Pancreas (tissue), 10 donors: ENCODE measurements at places on chromosomes 3 and 15. TPM values are rescaled to one million over a fixed set of nuclear protein-coding genes. Genes with fewer than 3 reads are reported as not detected.
A peak's percentile ranks its signal among the peaks of the same experiment; 100 is the strongest.

DNA sequence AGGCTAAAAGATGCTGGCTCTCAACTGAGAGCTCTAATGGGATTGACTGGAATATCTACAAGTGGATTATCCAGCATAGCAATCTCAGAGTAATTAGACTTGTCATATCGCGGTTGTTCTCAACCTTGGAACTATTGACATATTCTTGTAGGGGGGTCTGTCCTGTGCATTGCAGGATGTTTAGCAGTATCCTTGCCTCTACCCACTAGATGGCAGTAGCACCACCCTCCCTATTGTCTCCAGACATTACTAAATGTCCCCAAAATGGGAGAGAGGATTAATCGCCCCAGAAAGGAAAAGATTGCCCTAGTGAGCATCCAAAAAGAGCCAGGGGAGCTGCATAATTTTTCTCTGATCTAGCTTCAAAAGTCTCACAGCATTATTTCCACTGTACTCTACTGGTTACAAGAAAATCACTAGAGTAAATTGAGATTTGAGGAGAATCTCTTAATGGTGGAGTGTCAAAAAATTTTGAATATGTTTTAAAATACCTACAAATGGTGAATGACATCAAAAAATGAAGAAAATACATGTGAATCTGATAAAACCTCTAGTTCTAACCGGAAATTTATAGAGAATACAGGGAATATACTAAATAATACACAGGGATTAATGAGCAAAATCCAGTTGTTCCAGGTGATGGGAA is 388.2 kb upstream of the AGTR1 start:
- no peak for DNase-seq

- peak; percentile 66 for DNase-seq
Observed at GRCh38 chr3:169432708-169433432, 230.6 kb downstream of the MECOM start.

- no peak for DNase-seq
Observed at GRCh38 chr15:43913026-43913780, 86.4 kb downstream of the WDR76 start.

DNA sequence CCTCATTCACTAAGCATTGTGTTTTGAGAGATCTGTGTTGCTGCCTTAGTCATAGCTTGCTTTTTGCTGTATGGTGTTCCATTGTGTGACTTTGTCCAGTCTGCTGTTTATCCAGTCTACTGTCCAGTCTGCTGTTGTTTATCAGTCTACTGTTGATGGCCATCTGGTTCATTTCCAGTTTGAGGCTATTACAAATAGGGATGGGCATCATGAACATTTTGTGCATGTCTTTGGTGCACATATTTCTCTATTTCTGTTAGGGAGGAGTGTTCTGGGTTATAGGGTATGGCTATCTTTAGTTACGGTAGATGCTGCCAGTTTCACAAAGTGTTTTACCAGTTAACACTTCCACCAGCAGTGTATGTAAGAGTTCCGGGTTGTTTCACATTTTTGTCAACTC is 22.2 kb upstream of the CLEC3B start:
- no peak for DNase-seq

- peak; percentile 31 for DNase-seq
Observed at GRCh38 chr15:39455471-39455991, 125.3 kb upstream of the THBS1 start.

GRCh38 chr3:39809181-39809994 is at the start of gene MYRIP:
MYRIP (plus strand) TSS chr3:39809609; CDS start chr3:39900817, 91,208 bp downstream.
- peak; percentile 84 for DNase-seq

GRCh38 chr15:89499156-89499555 is 2.8 kb upstream of the RHCG start:
- DNase-seq: no peak

DNA sequence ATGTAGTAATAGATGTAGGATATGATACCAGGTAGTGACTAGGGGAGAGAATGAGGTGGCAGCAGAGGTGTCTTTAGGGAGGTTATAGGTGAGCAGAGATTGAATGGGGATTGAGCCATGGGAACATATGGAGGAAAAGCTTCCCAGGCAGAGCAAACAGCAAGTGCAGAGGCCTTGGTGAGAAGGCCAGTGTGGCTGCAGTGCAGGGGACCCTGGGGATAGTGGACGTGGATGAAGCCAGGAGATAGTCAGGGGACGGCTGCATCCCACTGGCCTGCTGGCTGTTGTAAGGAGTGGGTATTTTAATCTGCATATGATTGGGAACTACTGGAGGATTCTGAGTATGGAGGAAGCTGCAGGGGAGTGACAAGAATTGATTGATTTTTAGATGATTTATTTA is 62.7 kb upstream of the TRAK1 start:
- DNase-seq: no peak

DNA sequence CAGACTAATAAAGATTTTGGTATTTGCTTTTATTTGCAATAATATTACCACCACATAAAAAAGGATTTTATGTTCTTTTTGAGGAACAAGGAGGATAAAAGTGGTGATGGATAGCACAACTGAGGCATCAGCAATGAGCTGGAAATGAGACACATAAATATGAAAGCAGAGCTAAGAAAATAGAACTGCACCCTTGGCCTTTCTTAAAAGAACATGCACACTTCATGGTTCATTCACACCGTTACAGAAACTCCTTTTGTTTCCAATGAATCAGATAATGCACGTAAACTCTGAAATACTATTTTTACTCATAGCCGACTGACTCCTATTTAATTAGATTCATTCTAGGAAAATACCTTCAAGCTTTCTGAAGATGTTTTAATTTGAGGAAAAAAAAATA is 19.9 kb upstream of the DPH6 start:
- no peak for DNase-seq

DNA sequence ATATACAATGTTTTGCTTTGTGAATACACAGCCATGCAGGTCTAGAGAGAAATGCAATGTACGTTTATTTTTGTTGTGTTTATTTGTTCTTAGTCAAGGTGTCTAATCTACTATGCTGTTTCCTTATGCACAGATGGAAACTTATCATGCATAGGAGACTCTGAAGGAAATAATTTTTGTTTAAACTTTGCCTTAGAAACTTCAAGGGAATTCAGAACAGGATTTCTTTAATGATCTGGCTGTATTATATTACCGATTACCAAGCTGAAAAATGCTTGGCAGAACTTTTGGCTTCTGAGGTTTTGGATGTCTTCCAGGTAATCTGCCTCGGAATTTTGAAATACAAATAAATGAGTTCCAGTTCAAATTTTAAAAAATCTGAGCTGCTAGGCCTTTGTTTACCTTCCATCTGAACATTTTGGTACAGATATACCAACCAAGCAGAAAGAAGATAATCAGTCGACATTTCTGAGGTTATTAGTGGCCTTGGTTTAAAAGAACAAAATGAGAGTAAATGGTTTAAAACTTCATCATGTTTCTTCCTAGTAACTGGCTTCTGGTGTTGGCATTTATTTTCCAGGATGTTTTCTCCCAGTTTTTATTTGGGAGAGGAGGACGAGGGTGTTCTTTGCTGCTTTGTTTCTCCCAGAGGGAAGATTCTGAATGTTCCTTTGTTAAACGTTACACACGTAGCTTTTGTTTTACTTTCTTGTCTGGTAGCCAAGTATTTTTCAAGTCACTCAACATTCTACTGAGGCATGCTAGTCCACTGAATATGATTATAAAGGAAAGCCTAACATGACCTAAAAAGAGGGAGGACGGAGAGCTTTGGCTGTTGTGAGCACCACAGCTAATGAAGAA is 421.8 kb upstream of the TBL1XR1 start:
- no peak for DNase-seq

GRCh38 chr3:71127052-71127831 is 456.3 kb downstream of the FOXP1 start:
- no peak for DNase-seq

DNA sequence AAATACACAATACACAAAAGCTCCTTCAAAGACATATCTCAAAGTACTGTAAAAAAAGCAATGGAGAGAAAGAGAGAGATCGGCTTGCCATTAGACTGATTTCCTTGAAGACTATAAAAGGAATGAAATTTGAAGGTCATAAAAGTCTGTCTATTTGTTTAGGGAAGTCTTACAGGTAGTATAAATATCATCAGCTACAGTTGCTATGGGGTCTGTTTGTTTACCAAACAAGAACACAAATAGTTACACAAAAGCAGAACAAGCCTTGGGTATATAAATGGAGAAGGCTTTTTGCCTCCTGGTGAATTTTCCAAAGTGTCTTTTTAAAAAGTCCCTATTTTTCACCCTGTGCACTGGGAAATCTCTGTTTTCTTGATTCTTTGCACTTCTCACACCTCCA is 552.3 kb downstream of the FOXP1 start:
- DNase-seq: no peak

DNA sequence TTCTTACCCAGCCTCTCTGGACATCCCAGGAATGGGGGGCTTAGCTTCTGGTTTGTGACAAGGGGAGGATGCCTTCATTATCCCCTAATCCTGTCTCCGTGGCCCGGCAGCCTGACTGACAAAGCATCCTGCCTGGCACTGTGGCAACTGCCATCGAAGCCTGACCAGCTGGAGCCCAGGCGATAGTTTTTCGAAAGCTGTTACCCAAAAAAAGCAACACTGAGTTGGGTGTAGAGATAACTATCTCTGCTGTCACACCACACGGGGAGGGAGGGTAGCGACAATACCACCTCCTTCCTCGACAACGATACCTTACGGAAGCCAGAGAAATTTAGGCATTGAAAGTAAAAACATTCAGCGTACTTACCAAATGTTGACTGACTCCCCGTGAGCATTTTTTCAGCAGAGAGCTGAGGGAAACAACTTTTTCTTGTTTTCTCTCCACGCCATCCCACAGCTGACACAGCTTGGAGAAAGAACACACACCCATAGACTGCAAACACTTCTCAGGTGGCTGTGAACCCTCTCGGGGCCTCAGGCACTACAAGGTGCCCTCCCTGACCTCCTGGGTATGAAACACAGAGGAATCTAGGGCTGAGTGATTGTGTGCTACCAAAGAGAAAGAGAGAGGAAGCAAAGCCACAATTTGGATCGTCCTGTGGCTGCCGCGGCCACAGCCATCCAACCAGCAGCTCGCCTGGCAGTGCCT is 361.9 kb upstream of the ICE2 start:
- DNase-seq: no peak

DNA sequence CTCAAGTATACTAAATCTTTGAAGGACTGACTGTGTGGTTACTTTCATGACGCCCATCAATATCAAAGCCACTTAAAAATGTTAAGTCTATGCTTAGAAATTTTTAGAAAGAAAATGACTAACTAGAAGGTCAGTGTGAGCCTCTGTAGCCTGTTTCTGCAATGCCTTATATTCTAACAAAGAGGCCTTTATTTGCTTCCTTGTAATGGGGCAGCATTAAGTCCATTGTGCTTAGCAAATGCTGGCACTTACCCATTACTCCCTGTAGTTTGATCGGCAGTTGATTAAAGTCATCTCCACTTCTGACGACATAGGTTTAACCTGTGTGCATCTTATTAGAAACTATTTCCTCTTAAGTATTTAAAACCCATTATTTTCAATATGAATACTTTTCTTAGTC is 91.6 kb upstream of the FAM98B start:
- DNase-seq: no peak

GRCh38 chr3:128243602-128244504 is 90.6 kb downstream of the EEFSEC start:
- no peak for DNase-seq

DNA sequence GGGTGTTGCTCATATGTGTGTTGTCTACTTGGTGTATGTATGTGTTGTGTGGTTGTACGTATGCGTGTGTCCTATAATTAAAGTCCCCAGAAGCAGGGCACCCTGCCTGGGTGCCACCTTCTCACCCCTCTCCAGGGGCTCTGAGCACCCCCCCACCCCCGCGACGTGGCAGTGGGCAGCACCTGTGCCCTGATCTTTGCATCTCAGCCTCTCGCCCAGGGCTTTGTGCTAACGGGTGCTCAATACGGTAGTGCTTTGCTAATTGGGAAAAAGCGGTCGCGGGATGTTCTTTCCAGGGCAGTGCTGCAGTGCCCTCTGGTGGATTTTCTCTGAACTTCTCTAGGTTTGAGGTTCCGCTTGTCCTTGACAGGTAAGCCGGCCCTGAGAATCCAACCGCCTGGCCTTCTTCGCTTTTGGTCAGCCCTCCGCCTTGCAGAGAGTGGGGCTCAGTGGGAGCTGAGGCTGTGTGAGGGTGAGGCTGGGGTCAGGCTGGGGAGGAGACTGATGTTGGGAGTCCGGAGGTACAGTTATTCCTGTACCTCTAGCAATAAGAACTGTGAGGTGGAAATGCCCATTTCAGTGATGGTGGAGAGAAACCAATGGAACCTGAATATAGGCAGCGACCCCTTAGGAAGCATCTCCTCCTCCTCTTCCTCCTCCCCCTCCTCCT is 17.6 kb upstream of the EPHB3 start:
- DNase-seq: peak; percentile 67

- DNase-seq: no peak
Observed at GRCh38 chr3:23741036-23741706, 64.6 kb upstream of the UBE2E1 start.

DNA sequence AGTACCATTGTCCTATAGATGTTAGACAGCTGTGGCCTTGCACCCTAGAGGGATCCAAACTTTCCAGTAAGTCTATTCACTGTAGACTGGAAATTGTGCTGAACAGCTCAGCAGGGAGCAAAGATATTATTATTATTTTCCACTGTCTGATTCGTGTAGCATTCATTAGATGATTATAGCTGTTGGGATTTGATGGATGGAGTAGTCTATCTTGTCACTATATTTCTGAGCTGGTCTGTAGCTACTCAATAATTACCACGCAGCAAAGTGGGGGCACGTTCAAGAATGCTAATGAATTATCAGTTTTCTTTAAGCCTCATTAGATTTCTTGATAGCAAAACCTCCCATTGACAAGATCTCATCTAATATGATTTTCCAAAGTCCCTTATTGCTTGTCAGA is 113.2 kb downstream of the RTP4 start:
- DNase-seq: no peak

GRCh38 chr3:170330366-170330765 is 27.1 kb upstream of the SKIL start:
- no peak for DNase-seq

Gene HCN4
- polyA plus RNA-seq: 0.30 TPM

Gene SLC12A1
- 0.05 TPM for polyA plus RNA-seq

Gene TRIM59
- 0.53 TPM for polyA plus RNA-seq

Gene XCR1
- not detected for polyA plus RNA-seq

Gene CYP8B1
- polyA plus RNA-seq: not detected

Gene C15orf61
- 2.8 TPM for polyA plus RNA-seq

Gene AGBL1
- not detected for polyA plus RNA-seq

Gene SNX22
- polyA plus RNA-seq: 4.0 TPM

Gene GNB4
- 1.2 TPM for polyA plus RNA-seq

Gene PDZRN3
- polyA plus RNA-seq: 8.6 TPM

Gene CHRM5
- polyA plus RNA-seq: not detected

Gene ST6GAL1
- polyA plus RNA-seq: 9.1 TPM

Gene TRPM1
- not detected for polyA plus RNA-seq
